H54 (cell line): ENCODE measurements at places on chromosomes 16 and 17.

DNA sequence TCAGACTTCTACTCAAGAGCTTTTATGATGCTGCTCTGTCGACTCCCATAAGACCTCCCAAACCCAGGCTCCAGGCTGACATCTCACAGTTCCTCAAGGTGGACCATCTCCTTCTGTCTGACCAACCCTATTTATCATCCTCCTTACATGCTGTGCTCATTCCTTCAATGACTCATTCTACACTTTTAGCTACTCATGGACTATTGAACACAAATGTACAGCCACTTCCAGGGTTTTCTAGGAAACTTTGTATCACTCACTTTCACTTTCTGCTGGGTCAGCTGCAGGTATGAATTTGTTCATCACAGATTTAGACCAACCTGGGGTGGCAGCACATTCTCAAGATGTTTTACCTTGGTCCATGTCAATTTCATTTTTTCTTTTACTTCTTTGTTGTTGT is 162.4 kb upstream of the FAM20A start:
- no peak for DNase-seq

DNA sequence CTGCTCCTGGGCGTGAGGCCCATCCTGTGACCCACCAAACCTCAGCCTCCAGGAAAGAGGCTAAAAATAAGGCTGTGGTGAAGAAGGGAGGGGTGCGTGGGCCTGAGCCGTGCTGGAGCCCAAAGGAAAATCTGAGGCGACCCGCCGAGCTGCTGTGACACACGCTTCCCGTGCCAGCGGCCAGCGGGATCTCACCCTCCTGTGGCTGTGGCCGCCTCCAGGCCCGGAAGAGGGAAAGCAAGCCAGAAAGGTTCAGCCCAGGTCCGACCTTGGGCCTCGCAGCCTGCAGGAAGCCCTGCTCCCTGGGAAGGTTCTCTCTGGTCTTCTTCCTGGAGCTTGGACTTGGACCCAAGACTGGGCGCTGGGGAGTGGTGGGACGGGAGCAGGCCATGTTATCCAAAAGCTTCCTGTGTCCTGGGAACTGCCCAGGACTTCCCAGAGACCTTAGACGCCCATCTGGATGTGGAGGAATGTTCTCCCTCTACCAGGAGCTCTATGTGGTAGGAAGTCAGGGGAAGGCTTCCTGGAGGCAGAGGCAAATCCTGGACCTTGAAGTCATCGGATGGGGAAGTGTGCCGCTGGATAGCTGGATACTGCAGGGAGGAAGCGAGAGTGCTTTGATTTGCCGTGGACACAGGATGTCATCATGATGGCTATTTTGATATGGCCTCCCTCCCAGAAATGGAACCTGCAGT is 11.4 kb downstream of the SPNS2 start:
- no peak for DNase-seq

GRCh38 chr17:10042589-10043244 is 137.6 kb upstream of the RCVRN start:
- DNase-seq = no peak

DNA sequence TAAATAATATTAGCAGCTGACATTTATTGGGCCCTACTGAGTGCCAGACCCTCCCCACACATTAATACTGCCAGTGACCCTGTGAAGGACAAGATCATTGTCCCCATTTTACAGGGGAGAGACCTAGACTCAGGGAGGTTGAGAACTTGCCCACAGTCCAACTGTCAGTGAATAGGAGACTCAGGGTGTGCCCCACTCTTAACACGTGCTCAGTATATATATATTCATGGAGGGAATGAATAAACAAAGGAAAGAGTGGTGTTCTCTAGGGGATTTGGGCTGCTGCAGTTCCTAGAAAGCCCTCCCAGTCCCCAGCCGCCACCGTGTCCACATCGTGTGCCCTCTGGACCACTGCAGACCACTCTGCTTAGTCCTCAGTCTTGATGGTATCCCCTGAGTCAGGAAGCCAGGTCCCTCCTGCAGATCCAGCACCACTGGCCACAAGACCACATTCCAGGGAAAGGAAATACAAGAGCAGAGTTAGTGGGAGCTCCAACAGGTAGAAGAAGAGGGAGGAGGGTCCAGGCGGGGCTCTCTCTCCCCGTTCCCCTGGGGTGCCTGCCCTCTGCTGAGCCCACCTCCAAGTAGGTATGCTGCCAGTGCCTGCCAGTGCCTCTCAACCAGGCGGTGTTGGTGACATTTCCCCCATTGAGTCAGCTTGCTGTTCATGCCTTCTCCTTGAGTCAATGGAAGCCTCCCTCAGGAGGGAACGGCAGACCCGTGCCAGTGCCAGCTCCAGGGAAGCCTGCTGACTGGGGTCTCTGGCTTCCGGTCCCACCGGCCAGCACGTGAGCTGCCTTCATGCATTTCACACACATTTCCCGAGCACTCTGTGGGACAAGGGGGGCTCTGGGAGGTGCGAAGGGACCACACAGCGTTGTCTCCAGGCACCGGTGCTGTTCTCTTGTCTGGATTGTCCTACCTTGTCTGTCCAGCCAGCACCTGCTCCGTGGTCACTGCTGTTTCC is 75.6 kb downstream of the GNAO1 start:
- no peak for DNase-seq
